ENCODE measurements at places on chromosomes 13 and 19.
A peak's percentile ranks its signal among the peaks of the same experiment; 100 is the strongest.

DNA sequence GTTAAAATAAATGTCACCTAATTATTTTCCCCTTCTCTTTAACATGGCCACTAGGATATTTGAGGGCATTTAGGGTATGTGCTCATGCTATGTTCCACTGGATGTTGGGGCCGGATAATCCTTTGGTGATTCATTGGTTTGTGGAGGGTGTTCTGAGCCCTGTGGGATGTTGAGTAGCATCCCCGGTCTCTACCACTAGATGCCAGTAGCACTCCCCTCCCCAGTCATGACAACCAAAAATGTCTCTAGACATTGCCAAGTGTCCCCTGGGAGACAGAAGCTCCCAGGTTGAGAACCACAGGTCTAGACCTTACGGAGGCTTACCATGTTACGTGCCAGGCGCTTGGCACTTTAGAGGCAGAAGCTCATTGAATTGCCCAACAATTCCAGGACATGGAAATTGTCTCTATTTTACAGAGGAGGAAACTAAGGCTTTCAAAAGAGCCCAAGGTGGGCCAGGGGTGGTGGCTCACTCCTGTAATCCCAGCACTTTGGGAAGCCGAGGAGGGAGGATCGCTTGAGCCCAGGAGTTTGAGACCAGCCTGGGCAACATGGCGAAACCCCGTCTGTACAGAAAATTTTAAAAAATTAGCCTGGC lies 14.1 kb downstream of the SHANK1 start:
- DNase-seq, result no peak

GRCh38 chr19:28386066-28386465 lies 826.9 kb downstream of the UQCRFS1 start:
- no peak for DNase-seq

- DNase-seq, result no peak
These were observed 143.7 kb downstream of the FREM2 start for GRCh38 chr13:38830442-38831045.

- DNase-seq, result peak; percentile 78
These were observed 115.9 kb downstream of the DACH1 start for GRCh38 chr13:71751073-71751472.

- no peak for DNase-seq
These were observed 8.3 kb downstream of the MAMSTR start for GRCh38 chr19:48711106-48711662.

DNA sequence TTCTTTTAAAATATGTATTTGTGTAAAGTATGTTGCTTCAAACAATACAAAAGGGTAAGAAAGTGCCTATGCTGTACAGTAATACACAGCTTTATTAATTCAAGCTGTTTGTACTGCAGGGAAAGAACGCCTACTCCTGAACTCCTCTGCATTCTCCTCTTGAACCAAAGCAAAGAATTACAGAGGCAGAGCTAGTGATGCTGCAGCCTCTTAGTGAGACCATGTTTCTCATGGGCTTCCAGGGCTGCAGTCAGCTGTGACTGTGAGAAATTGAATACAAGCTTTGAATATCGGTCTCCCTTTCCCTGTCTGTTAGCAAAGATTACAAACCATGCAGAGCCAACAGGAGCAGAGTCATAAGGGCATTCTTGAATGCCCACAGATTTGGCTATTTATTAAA lies 248.5 kb downstream of the SLITRK1 start:
- no peak for DNase-seq

DNA sequence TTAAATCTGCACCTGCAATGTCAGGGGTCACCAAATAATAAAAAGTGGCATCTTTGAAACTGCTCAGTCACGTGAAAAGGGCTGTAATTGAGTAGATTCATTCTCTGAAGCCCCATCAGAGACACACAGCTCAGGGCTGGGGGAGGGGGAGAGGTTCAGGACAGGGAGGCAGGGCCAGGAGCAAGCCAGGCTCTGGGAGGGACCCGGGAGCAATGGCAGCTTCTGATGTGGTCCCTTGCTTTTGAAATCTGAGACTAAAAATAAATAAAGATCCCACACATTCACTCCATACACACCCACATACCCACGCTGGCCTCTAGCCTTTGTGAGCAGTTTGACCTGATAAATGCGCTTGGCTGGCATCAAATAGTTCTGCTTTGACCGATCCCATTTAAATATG lies 32.8 kb downstream of the GSX1 start:
- DNase-seq, result no peak

DNA sequence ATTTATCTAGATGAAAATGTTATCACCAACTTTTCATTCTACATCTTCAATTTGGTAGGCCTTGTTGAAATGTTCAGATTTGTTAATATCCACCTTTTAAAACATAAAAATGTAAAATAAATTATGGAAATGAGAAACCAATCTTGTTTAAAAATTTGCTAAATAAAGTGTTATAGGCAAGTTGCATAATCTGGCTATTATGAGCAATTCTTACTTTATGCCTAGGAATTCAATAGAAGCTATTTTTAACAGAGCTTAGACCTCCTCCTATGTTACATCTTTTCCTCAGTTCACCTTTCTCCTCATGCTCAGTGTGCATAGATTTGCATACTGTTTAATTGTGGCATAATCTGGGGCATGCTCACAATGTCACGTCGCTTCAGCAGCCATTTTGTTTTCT lies 87.9 kb upstream of the POSTN start:
- DNase-seq, result no peak

DNA sequence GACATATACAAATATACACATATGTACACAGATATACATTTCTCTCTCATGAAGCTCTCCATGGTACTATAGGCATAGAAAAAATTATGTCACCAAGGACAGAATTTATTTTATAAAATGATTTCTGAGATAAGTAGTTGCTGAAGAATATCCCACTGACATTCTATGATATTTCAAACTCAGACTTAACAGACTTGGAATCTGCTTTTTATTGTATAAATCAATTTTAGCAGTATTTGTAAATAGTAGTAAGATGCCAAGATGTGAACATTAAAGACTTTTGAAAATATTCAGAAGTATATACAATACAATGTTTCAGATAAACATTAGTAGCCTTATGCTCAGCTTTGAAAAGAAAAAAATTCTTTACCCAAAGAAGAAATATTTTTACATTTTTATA lies 107.4 kb upstream of the ARGLU1 start:
- DNase-seq, result no peak

DNA sequence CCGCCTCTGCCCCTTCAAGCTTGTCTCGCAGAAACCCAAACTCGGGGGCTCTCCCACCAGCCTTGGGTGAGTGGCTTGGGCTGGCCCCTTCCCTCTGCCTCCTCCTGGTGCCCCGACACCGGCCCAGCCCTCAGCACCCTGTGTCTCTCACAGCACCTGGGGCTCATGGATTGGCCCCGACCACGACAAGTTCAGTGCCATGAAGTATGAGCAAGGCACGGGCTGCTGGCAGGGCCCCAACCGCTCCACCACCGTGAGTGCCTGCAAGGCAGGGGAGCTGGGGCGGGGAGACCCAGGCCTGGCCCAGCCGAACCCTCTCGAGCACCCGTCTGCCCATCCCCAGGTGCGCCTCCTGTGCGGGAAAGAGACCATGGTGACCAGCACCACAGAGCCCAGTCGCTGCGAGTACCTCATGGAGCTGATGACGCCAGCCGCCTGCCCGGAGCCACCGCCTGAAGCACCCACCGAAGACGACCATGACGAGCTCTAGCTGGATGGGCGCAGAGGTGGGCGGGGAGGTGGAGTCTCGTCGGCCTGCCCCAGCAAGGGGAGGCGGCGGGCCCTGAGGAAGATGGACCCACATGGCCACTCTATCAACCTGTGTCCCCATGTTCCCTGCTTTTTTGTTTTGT lies 13.6 kb downstream of the PRKCSH start:
- no peak for DNase-seq

- peak; percentile 30 for DNase-seq
These were observed 9.7 kb upstream of the ARHGAP45 start for GRCh38 chr19:1057176-1057855.

- DNase-seq, result no peak
These were observed 132.4 kb downstream of the IER2 start for GRCh38 chr19:13282486-13283065.

- no peak for DNase-seq
These were observed 3.2 kb upstream of the RASGRP4 start for GRCh38 chr19:38429055-38429810.

GRCh38 chr13:97539651-97540610 lies 106.0 kb downstream of the RAP2A start:
- DNase-seq, result no peak

DNA sequence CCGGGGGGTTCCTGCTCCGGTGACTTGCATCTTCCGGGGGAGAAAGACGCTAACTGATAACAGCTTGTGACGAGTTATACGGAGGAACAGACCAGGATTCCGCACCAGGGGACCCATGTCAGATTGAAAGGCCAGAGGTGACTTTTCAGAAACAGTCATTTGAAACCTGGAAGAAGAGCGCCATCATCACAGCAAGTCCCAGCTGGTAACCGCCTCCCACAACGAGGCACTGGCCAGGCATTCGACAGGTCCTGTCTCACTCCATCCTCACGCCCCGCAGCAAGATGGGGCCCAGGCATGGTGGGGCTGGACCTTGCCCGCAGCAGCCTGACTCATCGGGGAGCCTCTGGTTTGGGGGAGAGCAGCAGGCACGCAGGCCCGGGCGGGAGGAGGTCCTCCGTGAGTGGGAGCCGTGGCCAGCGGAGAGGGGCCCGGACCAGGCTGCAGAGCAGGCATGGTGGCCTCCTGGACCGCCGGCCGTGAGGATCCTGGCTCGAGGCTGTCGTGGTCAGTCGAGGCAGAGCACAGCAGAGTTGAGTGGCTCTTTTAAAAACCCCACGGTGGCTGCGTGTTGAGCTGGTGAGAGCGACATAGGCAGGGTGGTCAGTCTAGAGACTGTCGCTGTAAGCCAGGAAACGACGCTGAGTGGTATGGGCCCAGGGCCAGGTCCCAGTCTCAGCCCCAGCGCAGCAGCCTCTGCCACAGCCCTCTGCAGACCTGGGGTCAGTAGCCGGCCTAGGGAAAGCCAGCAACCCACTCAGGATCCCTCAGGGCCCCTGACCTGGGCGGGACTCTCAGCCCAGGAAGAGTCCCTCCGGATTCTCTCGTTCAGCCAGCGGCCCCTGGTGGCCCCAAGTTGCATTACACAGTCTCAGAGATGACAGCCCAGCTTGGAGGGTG lies 94.9 kb upstream of the MCF2L start:
- DNase-seq, result peak; percentile 2

- DNase-seq, result no peak
These were observed 8.6 kb upstream of the PTBP1 start for GRCh38 chr19:788686-788982.

GRCh38 chr19:38769635-38770211 lies 3.6 kb downstream of the LGALS7 start:
- DNase-seq, result no peak

GRCh38 chr19:3785938-3786824 lies at the start of gene MATK:
Gene MATK, minus strand, starts transcription at chr19:3786381. Its CDS starts 1,246 bp downstream, at chr19:3785135.
- no peak for DNase-seq

DNA sequence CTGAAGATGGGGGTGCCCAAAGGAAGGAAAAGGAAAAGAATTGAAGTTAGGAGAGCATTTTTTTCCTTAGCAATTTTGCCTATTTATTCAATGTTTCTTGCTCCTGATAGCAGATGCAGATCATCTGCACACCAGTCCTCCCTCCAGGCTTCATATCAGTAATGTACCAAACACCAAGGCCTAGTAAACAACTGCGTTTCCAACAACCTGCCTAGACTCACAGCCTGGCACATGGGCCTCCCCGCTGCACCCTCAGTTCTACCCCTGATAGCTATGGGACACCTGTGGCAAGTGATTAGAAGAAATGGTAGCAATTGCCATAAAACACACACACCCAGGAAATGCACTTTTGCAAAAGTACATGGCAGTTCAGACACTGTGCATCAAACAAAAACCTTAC lies 30.4 kb upstream of the HMGB1 start:
- DNase-seq, result no peak

DNA sequence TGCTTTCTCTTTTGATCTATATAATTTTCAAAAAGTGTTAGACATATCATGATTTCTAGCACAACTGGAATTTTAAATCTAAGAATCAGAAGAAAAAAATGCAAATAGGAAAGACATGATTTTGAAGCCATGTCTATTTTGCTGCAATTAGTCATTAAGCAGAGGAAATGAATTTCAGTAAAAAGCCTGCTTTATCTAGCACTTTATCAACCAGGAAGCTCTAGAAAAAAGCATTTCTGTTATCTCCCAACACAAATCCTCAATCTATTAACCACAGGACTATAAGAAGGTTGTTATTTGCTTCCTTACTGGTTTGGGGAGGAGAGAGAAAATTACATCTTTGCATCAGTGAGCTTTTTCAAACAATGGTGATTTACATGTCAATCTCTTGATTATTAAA lies 716.7 kb downstream of the DIAPH3 start:
- no peak for DNase-seq

GRCh38 chr13:80924596-80924995 lies 583.7 kb upstream of the SPRY2 start:
- no peak for DNase-seq

GRCh38 chr13:78067290-78067689 lies 148.7 kb upstream of the EDNRB start:
- no peak for DNase-seq

- DNase-seq, result no peak
These were observed 64.5 kb upstream of the WDFY2 start for GRCh38 chr13:51519771-51520216.

- DNase-seq, result no peak
These were observed 304.0 kb downstream of the UQCRFS1 start for GRCh38 chr19:28908941-28909340.

DNA sequence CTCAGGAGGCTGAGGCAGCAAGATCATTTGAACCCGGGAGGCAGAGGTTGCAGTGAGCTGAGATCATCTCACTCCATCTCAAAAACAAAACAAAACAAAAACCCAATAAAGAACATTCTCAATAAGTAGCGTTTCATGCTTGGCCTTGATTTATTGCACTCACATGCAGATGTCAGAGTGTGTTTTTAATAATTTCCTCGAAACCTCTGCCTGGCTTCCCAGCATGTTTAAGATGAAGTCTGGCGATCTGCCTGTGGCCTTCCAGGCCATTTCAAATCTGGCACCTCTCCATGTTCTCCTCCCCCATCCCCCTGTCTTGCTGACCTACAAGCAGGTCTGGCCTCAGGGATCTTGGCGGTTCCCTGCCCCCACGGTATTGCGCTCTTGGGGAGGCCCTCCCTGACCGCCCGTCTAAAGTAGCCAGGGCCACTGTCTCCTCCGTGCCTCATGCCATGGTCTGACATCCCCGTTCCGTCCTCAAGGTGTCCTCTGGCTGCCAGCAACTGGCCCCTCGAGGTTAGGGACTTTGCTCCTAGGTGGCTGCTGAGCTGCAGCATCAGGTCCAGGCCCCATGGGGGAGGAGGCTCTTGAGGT lies 1.6 kb downstream of the WDR88 start:
- no peak for DNase-seq

GRCh38 chr13:92460479-92460878 lies 766.1 kb upstream of the GPC6 start:
- DNase-seq, result no peak

- DNase-seq, result no peak
These were observed 198.6 kb downstream of the TEX29 start for GRCh38 chr13:111519041-111519440.

- DNase-seq, result no peak
These were observed 671.0 kb downstream of the PCDH9 start for GRCh38 chr13:66559093-66559492.
